ENCODE measurements at places on chromosomes 3 and 15.
A peak's percentile ranks its signal among the peaks of the same experiment; 100 is the strongest.

GRCh38 chr15:77354063-77354462 is 65.8 kb downstream of the PEAK1 start:
- no peak for DNase-seq

DNA sequence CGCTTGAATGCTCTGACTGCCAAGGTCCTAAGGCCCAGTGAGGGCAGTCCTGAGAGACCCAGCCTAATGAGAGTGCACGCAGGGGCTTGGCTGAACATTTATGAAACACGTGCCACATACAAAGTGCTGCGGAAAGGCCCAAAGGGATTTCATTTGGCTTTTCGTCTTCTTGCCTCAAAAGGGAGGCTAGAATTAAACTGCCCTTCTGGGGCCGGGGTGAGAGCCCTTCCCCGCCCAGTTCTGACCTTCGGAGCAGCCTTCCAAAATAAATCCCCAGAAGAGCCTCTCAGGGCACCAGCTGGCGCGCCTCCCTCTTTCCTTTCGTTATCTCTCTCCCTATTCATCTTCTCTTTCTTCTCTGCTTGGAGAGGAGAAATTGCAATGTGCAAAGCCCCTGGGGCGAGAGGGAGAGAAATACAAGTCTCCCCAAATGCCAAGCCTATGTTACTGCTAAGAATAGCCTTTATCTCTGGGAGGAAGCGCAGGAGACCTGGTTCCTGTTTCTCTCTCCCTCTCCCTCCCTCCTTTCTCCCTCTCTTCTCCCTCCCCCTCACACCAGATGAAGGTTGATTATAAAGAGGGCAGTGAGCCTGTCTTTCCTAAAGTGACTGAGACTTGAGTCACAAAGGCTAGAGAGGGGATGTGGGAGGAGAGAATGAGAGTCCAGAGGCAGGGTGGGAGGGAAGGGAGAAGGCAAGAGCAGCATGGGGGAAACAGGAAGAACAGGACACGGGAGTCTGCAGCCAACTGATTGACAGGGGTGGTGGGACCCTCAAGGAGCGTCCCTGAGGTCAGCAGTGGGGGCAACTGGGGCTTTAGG is 36.7 kb upstream of the NDUFB4 start:
- DNase-seq = no peak

GRCh38 chr3:4986782-4987537 is 7.7 kb downstream of the BHLHE40 start:
- peak; percentile 80 for DNase-seq

GRCh38 chr3:196624067-196624790 is 15.3 kb upstream of the NRROS start:
- no peak for DNase-seq

DNA sequence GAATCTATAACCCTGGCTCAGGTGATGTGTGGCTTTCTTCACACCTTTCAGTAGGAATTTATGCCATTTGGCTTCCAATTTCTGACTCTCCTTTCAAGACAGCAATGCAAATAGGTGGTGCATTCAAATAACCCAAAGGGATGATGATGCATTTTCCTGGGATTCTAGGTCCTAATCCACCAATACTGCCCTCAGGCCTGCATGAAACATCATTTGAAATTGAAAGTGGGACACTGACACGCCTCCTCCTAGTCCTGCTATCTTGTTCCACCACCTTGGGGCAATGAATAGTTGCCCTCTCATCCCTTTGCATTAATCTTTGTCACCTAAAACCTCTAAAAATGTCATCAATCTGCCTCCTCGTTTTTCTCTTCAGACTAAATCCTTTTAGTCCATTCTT is 198.4 kb upstream of the ST8SIA2 start:
- no peak for DNase-seq

- DNase-seq = no peak
Observed at GRCh38 chr3:60708191-60708975, 542.9 kb downstream of the FHIT start.

DNA sequence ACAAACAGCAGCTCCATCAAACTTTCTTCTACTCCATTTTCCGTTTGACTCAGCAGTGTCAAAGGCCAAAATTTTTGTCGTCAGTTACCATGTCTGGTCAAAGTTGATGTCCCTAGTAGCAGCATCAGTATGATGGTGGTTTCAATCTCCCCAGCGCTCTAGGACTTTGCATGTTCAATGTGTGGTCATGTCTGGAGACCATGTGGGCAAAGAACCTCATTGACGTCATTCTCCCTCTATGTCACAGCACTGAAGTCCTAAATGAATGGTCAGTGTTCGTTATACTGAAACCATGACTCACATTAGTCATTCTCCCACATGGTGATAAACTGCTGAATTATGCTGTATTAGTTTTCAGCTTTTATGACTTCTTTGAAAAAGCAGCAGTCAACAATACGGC is 23.2 kb downstream of the SHC4 start:
- no peak for DNase-seq

- no peak for DNase-seq
Observed at GRCh38 chr15:101187820-101188636, 63.8 kb downstream of the CHSY1 start.

Measured in CD4-positive, alpha-beta T cell treated with Interleukin-1 beta for 1 hour (primary cell).